EL (cell line): ENCODE measurements at places on chromosomes 11 and 22.
A peak's percentile ranks its signal among the peaks of the same experiment; 100 is the strongest.

GRCh38 chr11:107679255-107680024, 32.4 kb downstream of the SLN start:
- no peak for DNase-seq

GRCh38 chr22:22198751-22199150, 45.8 kb upstream of the VPREB1 start:
- DNase-seq, result no peak

GRCh38 chr11:27468209-27468994, 4.2 kb downstream of the LGR4 start:
- peak; percentile 82 for DNase-seq

- no peak for DNase-seq
These were observed 52.9 kb downstream of the CABIN1 start for GRCh38 chr22:24063986-24064385.

DNA sequence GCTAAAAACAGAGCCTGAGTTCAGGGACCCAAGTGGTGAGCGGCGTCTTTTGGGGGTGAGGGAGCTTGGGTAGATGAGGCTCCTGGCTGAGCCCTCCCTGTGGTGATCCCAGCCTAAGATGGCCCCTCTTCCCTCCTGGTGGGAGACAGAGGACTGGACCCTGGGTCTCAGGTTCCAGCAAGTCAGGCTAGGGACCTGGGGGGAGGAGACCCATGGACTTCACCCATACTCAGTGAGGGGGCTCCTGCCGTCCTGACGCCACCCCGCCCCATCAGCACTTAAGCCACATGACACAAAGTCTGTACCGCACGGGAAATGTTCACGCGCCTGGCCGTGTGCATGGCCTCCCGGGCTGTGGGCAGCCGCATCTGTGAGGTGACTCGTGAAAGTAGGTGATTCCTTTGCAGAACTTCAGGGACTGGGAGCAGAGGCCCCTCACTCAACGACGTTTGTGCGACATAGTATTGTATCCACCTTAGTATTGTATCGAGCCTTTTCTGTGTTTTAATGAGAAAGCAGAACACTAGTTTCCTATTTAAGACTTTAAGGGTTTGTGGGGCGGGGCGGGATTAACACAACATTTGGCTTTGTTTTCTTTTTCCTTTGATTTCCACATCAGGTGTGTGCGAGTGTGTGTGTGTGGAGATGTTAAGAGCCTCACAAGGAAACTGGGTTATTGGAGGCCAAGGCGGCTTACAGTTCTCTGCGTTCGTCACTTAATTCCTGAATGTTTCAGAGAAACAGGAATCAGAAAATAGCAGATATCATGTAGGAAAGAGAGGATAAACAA, 18.4 kb upstream of the TMEM191C start:
- no peak for DNase-seq

DNA sequence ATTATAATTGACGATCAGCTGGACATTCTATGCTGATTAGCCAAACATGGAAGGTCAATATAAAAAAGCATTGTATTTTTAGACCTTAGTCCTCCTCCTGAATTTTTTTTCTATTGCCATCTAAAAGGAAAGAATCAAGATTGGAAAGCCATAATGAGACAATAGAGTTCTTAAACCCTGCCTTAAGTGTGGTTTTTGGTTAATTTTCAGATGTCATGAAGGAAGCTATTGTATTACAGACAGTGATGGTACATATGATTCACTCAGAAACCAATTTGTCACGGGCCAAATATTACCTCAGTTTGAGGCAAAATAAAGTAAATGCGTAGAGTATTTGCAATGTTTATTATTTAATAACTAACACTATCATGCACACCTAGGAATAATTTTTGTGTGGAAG, 1164.0 kb upstream of the RAG2 start:
- DNase-seq, result no peak

GRCh38 chr22:17085277-17086181, 729 bp downstream of the IL17RA start:
- DNase-seq, result peak; percentile 9

DNA sequence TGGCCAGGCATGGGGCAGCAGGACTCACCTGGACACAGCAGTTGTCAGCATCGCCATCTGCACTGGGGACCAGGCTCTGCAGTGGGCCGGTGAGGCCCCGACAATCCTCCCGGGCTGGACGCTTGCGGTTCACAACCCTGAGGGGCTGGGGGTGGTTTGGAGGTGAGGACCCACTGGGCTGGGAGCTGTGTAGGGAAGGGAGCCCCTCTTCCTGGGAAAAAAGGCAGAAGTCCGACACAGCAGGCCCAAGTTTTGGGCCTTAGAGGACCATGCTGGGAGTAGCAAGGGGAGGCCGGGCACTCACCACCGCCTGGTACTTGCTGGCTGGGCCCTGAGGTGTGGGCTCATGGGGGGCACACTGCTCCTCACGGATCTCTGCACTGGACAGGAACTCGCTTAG, 39.8 kb upstream of the KCNJ11 start:
- DNase-seq, result no peak

- DNase-seq, result peak; percentile 77
These were observed 31.7 kb downstream of the PAX6 start for GRCh38 chr11:31779374-31779791.

DNA sequence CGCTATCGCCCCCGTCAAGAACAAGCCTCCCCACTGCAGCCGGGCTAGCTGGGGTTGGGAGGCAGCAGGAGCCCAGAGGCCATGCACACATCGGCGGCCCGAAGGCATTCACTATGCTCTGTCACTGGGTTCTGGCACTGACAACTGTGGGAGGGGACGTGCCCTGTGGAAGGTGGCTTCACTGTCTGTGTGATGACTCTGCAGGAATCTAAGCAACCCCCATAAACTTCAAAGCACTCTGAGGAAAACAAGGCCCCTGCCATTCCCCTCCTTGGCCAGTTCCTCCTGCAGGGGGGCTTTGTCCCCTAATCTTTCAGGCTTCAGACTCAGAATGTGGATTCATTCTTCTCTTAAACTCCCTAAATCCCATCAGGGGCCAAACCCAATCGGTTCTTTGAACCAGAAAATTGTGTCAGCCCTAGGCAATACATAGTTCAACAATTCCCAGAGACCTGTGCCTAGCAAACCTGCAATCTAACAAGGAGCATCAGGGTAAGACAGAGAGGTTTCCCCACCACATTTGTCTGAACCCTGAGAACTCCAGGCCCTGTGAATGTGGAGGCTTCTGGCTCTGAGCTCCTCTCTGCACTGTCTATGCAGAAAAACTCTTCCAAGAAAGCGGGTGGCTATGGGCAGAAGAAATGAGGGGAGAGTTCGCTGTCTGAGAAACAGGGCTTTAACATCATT, 1477.2 kb downstream of the TBC1D22A start:
- no peak for DNase-seq

- DNase-seq, result no peak
These were observed 3.8 kb downstream of the SLC7A4 start for GRCh38 chr22:21028277-21029251.

DNA sequence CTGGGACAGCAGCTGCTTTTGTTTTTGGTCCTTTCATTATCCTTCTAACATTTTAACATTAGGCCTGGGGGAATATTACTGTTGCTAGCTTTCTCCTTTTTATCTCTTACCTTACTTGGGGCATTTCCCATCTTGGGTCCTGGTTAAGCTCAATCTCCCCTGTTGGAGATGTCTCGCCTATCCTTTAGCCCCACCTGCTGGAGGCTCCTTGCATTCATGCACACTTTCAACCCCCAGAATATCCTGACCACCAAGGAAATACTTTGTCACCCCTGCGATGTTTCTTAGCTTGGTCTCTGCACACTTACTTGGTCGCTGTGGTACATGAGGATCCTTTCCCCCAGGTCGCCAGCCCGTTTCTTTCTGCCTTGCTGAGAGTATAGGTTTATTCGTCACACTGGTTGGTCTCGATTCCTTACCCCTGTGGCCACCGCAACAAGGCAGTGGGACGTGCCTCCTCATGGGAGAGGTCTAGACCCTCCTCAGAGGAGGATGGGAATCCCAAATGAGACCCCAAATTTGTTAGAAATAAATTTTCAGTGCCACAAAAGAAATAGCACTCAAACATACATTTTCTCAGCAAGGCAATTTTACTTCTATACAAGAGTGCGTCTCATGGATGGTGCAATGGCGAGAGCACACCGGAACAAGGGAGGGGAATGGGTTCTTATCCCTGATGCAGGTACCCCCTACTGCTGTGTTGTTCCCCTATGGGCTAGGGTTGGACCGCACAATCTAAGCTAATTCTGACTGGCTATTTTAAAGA, 5.4 kb upstream of the TXN2 start:
- peak; percentile 65 for DNase-seq

DNA sequence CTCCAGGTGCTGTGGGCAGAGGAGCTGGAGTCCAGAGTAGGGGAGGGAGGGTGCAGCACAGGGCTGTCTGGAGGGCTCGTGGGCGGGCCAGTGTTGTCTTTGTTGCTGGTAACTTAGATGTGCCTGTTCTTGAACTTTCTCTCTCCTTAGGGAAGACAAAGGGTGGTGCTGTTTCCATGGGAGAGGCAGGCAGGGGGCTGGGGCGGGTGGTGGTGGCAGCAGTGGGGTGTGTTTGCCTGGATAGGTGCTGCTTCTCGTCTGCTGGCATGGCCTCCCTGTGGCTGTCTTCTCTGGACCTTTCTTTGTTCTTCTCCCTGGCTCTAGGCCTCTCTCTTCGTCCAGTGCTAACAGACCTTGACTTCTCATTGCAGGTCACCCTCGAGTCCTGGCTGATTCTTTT, 8.5 kb downstream of the SIDT2 start:
- DNase-seq, result no peak

- peak; percentile 54 for DNase-seq
These were observed 16.6 kb downstream of the OR8A1 start for GRCh38 chr11:124586238-124586860.

DNA sequence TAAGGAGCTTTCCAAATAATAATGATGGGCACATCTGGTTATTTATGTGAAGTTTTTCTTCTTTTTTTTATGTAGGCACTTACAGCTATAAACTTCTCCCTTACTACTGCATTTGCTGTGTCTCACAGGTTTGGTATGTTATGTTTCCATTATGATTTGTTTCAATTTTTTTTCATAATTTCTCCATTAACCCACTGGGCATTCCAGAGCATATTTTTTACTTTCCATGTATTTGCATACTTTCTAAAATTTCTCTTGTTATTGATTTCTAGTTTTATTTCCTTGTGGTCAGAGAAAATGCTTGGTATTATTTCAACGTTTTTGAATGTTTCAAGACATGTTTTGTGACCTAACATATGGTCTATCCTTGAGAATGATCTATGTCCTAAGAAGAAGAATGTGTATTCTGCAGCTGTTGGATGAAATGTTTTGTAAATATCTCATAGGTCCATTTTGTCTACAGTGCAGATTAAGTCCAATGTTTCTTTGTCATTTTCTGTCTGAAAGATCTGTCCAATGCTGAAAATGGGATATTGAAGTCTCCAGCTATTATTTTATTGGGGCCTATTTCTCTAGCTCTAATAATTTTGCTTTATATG, 362.1 kb downstream of the DDX10 start:
- peak; percentile 71 for DNase-seq

DNA sequence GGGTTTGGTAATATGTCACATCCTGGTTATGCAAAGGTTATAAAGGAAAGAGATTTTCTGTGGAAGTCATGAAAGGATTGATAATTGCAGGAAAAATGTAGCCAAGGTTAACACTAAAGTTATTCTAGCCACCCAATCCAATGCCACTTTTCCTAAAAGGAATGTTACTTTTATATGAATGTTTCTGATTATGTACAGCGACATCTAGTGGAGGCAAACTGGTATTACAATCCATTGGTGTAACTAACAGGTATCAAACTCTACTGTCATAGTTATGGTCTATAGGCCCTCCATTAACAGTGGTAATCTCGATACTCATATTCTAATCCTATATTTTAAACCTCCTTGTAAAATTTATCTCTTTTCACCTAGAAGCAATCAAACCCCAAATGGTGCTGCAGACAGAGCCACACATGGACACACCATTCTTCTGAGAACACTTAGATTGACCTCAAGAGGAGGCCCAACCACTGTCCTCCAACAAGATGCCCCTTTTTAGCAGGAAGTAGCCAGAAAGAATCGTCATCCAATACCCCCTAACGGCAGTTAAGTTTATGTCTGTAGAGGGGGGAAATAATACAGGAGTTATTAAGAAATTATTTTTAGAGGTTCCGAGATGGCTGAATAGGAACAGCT, 74.9 kb upstream of the RAG2 start:
- peak; percentile 49 for DNase-seq

DNA sequence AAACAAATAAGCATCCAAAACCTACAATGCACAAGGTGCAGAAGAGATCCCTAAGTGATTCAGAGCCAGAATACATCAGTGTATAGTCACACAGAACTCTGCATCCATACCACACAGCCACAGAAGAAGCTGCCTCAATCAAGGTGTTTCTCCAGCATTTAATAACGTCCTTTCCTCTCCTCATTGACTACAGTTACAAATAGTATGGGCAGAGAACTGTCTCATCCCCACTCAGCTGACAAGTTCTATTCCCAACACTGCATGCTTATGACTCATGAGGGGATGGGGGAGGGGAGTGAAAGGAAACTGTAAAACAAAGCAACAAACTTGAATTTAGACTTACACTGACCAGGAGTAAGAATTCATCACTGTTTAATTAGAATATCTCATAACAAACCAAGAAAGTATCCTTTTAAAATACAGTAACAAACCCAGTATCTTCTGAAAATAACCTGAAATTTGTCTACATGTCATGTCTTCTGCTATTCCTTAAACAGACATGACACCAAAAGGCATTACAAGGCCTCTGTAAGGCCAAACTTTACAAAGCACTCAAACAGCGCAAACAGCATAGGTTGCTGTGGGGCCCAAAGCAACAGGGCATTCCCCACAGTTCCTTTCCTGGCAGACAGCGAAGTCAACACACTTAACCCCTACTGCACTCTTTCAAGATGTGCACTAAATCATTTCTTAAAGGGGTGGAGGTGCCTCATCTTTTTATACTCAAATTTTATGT, 29.3 kb downstream of the CELF1 start:
- DNase-seq, result peak; percentile 86

DNA sequence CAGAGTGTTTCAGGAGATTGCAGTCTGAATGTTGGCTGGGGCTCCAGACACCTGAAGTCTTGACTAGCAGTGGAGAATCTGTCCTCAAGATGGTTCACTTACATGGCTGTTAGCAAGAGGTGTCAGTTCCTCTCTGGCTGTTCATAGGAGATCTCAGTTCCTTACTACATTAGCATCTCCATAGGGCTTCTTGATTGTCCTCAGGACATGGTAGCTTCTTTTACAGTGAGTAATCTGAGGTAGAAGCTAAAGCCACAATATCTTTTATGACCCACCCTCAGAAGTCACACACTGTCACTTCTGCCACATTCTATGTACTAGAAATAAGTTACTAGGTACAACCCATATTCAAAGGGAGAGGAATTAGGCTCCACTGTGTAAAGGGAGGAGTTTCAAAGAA, 10.5 kb upstream of the PATL1 start:
- no peak for DNase-seq

- DNase-seq, result no peak
These were observed 872.0 kb downstream of the BRD1 start for GRCh38 chr22:48955351-48956311.

GRCh38 chr11:119671561-119672015, 57.4 kb downstream of the NECTIN1 start:
- DNase-seq, result no peak

- DNase-seq, result no peak
These were observed 26.3 kb upstream of the CCDC90B start for GRCh38 chr11:83312430-83312829.

- no peak for DNase-seq
These were observed 51.7 kb downstream of the NAT10 start for GRCh38 chr11:34157163-34157562.

GRCh38 chr11:43440486-43440885, 81.8 kb downstream of the TTC17 start:
- DNase-seq, result no peak
